ENCODE measurements at places on chromosomes 5 and 9. TPM values are rescaled to one million over a fixed set of nuclear protein-coding genes. Genes with fewer than 3 reads are reported as not detected.

LAMC3 gene
- total RNA-seq: 0.74 TPM

PCDHGA4 gene
- total RNA-seq: 0.25 TPM

DNA sequence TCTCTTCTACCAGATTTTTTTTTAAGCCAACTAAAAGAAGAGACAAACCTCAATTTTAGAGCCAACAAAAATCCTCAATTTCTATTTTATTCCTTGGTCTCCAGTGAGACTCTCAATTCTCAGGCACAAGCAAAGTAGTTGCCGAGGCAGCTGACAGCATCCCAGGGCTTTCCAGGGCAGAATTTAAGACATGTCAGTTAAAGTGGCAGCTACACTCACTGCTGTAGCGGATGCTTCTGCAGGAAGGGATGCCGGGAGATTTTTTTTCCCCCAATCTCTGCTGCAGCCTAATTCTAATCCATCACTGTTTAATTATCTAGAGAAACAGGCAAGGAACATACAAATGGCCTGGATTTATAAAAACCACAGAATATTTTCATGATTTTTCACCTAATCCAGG is 57.0 kb downstream of the TTC39B start:
- H3K36me3 ChIP-seq: no peaks in the 10 kb centered on the region
- H3K27me3 ChIP-seq: no peaks in the 10 kb centered on the region
- DNase-seq: no peak
- H3K4me1 ChIP-seq: peaks cover 34% of the 10 kb centered on the region

DNA sequence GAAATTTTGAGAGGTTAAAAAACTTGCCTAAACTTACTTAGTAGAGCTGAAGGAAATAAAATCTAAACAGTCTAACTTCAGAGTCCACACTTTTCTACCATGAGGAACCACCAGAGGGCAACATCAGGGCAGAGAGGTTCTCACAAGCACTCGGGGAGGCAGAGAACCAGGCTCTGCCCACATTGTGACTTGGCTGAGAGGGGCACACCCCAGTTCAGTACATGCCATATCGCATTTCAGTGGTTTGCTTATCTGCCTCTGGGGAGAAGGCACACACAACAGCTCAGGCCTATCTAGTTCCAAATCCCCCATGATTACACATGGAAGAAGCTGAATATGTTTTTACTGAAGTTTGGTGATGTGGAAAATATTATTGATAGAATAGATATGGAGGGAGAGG is 49.2 kb downstream of the EQTN start:
- no peak overlapping the region for H3K27ac ChIP-seq
- peaks cover 15% of the 10 kb centered on the region for H3K27me3 ChIP-seq
- no peak for DNase-seq
- H3K4me1 ChIP-seq: no peaks in the 10 kb centered on the region
- no peaks in the 10 kb centered on the region for H3K36me3 ChIP-seq
- H3K4me3 ChIP-seq: no peak overlapping the region

GRCh38 chr5:6731465-6732237 is 18.4 kb downstream of the TENT4A start:
- no peak for DNase-seq
- peaks cover 98% of the 10 kb centered on the region for H3K4me1 ChIP-seq
- H3K27ac ChIP-seq: peak overlapping the region; percentile 15
- H3K27me3 ChIP-seq: no peaks in the 10 kb centered on the region

DNA sequence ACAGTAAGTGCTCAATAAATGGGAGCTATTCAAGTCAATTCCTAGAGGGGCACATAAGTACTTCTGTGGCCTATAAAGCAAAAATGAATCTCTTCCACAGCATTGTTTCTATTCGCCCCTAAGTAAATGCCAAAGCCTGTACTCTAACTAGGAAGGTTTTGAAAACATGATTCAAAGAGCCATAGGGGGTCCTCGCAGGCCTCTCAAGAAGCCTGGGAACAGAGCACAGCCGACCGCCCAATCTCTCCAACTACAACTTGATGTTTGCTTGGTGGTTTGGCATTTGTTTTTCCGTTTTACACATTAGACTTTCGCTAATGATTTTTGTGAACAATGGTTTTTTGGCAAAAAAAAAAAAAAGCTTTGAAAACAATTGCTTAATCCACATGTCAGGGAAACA is 19.4 kb downstream of the EFNA5 start:
- H3K36me3 ChIP-seq: no peaks in the 10 kb centered on the region
- peaks cover 35% of the 10 kb centered on the region for H3K27me3 ChIP-seq
- H3K27ac ChIP-seq: no peak overlapping the region
- no peaks in the 10 kb centered on the region for H3K4me1 ChIP-seq
- no peak for DNase-seq
- H3K4me3 ChIP-seq: no peak overlapping the region

TEX48 gene
- total RNA-seq: 1.7 TPM

DNA sequence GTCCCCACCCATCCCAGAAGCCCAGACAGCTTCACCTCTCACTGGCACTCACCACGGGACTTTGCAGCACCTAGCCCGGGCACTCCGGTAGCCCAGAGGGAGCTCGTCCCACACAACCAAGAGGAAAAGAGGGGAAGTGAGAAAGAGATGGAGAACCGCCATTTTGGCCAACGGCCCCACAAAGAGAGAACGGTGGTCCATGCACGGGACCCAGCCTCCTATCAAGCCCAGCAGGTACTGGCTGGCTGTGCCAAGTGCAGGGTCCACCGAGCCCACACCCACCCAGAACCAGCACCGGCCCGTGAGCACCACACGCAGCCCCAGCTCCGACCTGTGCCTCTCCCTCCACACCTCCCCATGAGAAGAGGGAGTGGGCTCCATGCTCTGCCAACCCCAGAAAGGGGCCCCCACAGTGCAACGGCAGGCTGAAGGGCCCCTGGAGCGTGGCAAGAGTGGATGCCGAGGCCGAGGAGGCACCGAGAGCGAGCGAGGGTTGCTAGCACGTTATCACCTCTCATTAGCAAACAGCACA is 78.5 kb upstream of the GCNT4 start:
- H3K4me3 ChIP-seq: no peak overlapping the region
- DNase-seq: no peak
- H3K27me3 ChIP-seq: no peaks in the 10 kb centered on the region
- peaks cover 6% of the 10 kb centered on the region for H3K36me3 ChIP-seq

DNA sequence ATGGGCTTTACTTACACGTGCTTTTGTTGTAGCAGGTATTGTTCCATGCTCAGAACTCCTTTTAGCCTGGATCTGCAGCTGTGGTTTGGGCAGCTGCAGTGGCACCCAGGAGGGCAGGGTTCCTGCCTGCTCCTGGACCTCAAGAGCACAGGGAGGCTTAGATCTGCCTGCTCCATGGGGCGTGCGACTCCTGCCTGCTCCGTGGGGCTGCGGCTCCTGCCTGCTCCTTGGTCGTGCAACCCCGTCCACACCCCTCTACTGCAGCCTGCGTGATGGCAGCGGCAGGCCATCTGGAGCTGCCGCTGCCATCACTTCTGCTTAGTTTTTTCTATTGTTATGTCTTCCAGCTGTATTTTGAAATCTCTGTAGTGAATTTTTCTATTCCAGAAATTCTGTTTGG is 11.7 kb upstream of the UGT3A2 start:
- no peaks in the 10 kb centered on the region for H3K4me1 ChIP-seq
- H3K36me3 ChIP-seq: no peaks in the 10 kb centered on the region
- peaks cover 12% of the 10 kb centered on the region for H3K27me3 ChIP-seq
- no peak for DNase-seq
- no peak overlapping the region for H3K4me3 ChIP-seq
- no peak overlapping the region for H3K27ac ChIP-seq

DNA sequence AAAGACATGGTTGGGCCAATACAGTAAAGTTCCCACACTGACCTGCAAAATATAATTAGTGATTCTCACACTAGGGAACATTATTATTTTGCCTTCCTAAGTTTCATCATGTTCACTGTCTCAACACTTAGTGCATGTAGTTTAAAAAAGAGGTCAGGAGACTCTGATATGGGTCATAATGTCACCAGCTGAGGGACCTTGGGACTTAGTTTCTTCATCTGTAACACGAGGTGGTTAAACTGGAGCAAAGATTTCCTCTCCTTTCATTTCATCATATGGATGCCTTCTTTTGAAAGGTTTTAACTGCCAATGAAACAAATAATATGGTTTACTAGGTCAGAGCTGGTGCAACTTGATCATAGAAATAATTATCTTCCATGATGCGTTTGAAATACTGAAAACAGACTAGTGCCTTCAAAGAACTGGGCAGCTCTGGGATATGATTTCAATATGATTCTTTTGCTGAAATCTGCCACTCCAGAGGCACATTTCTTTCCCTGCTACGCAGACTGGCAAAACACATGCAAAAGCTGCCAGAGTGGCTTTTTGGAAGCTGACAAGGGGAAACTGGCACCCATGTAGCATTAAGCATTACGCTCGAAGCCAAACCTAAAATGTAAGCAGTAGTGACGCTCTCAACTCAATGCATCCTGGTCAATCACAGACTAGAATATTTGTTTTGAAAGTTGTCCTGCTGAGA is 20.8 kb downstream of the RETREG1 start:
- no peak overlapping the region for H3K4me3 ChIP-seq
- H3K27ac ChIP-seq: no peak overlapping the region
- no peaks in the 10 kb centered on the region for H3K27me3 ChIP-seq
- peaks cover 77% of the 10 kb centered on the region for H3K4me1 ChIP-seq
- H3K36me3 ChIP-seq: peaks cover 6% of the 10 kb centered on the region

Measured in activated T-cell treated with anti-CD3 and anti-CD28 coated beads, Interleukin-2, amount 50 U/mL, for 72 hours (primary cell).